ENCODE measurements at places on chromosomes 2 and 18.
A peak's percentile ranks its signal among the peaks of the same experiment; 100 is the strongest.

GRCh38 chr2:120880381-120880780 lies 144.7 kb downstream of the GLI2 start:
- no peak for DNase-seq

DNA sequence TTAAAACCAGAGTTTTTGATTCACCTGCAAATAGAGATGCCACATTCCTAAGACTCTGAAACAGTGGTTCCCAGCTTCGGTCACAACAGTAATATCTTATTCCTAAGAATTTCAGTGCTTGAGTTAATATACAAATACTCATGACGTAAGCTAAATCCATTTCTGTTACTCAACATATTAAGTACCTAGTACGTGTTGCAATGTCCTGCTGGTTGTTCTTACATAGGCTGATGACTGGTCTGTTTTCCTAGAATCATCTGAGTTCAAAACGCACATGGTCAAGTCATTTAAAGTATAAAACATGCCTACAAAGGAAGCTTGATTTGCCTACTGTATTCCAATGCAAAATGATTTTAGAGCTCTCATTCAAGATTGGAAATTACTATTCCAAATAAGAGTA lies 7.2 kb downstream of the NCL start:
- DNase-seq, result no peak

DNA sequence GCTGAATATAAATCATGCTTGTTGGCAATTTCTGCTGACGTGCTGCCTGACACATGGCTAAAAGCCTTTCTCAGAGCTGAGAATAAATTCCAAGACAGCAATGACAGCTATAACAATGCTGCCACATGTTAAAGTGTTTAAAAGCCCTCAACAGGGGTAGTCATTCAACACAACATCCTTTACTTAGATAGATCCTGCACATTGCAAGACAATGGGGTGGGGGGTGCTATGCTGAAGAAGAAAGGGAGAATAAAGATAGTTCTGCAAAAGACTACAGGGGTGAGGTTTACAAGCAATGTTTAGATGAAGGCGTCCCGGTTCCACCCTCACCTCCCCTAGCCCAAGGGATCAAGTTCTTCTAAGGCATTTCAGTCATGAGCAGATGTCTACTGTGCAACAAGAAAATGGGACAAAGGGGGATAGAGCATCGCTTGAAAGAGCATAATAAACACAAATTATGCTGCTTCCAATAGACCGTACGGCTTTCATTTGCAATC lies 291.0 kb upstream of the ACVR2A start:
- no peak for DNase-seq

- no peak for DNase-seq
These were observed 280.9 kb downstream of the RPRM start for GRCh38 chr2:153197402-153198386.

DNA sequence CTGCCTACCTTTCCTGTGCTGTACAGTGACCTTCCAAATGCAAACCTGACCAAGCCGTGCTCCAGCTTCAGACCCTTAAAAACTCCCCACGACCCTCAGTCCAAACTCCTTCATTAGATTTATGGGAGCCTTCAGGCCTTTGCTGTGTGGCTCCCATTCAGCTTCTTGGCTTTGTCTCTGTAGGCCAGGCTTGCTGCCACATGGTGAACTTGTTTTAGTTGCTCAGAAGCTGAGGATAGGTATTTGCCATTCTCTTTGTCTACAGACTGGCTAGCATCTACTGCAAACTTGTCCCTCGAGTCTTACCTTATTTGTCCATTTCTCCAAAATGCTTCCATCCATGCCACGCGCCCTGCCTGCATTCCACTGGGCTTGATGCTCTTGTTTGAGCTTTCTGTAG lies 49.1 kb downstream of the SOX11 start:
- no peak for DNase-seq

DNA sequence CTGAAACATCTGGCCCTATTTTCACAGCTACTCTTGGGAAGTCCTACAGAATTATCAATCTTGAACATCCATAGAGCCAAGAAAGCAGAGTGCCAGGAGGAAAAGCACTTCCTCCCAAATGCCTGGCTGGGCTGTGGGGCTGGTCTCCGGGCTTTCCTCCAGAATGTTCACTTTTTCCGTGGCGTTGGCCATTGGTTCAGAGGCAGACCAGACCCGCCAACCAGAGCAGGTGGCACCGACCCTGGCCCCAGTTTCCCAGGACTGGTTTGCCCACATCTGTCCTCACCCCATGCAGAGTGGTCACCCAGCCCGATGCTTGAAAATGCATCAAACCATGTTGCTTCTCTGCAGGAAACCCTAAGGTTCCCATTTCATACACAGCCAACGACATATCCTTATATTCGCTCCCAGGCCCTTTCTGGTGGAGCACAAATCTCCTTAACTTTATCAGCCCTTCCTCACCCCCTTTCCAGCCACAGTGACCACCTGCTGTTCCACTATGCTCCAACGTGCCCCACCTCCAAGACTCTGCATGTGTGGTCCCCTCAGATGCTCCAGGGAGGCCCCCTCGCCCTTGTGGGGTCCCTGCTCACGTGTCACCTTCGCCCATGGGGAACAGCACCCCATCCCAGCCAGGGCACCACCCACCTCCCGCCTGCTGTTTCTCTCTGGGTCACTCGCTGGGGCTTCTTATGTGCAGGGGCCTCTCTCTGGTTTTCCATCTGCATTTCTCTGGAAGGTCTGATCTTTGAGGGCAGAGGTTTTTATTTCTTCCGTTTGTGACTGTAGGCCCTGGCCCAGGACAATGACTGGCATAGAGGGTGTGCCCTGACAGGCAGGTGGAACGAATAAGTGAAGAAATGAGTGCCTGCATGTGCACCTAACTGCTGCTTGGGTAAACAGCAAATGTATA lies 92.9 kb downstream of the PXDN start:
- DNase-seq, result no peak

DNA sequence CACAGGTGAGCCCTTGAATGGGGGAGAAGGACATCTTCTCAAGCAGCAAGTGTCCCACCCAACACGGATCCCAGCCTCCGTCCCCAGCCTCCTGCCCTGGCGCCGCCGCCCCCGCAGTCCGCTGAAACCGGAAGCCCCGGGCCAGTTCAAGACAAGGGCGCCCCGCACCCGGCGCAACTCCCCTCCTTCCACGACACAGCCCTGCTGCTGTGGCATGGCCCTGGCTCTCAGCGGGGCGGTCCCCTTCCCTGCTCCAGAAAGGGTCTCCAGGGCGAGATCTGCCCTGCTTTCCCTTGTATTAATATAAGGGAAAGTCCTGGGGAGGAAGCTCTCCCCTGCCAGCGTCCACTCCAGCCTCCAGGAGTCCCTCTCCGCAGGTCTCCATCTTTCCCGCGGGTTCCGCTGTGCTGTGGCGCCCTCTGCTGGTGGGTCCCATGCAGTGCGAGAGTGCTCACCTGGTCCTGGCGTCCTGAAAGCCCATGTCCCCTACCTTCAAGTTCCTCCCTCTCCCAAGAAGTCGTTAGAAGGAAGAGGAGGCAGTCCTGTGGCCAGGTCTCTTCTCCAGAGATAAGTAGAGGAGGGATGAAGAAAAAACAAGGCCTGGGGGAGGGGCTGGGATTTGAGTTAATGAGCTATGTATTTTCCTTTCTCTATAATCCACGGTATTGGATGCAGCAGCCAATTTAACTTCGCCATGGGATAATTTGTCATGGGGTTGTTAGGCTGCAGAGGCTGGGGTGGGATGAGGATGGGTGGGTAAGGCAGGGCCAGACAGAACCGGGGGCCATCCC lies 176.0 kb downstream of the SMAD2 start:
- no peak for DNase-seq

DNA sequence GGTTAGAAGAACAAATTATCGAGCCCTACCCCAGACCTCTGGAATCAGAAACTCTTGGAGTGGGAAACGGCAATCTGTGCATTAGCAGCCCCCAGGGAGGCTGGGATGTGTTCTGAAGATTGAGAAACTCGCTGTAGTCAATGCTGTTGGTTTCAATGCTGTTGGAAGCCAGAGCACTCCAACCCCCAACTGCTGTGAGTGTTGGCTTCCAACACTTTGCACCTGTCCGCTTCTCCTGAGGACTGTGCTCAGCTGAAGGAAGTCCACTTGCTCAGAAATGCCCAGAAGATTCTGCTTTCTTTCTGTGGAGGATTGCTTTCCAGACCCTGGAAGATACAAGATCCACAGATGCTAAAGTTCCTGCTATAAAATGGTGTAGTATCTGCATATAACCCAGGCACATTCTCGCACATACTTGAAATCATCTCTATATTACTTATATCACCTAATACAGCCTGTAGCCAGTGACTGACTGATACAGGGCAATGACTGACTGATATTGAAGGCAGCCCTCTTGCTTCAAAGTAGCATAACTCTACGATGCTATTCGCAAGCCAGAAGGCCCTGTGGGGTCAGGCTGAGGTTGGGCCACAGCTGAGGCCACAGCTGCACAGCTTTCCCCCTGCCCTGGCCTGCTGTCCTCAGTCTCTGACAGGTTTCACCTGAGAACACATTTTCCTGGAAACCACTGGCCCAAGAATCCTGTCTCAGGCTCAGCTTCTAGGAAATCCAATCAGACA lies 757.7 kb upstream of the ID2 start:
- DNase-seq, result no peak

DNA sequence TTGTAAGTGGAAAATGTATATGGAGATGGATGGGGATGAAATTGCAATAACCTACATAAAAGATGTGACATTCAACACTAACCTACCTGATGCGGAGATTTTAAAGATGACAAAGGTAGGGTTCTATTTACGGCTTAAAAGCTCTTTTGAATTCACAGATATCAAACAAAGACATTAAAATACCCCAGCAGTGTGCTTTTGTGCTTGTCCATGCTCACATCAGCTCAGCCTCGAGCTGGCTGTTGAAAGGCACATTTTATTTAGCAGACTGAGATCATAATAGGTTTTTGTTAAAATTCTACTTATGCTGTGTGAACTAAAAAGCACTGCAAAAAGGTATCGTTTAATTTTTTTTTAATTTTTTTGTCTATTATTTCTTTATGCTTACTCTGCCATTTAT lies 96.0 kb upstream of the CDCA7 start:
- no peak for DNase-seq

- DNase-seq, result no peak
These were observed 157.3 kb downstream of the CDCA7 start for GRCh38 chr2:173511942-173512341.

- DNase-seq, result no peak
These were observed 63.9 kb downstream of the NCAPH start for GRCh38 chr2:96399342-96400048.

GRCh38 chr18:41938445-41938844 lies 16.6 kb upstream of the PIK3C3 start:
- DNase-seq, result no peak

GRCh38 chr2:233519787-233520611 lies 46.6 kb downstream of the USP40 start:
- no peak for DNase-seq

- no peak for DNase-seq
These were observed 135.8 kb upstream of the LTBP1 start for GRCh38 chr2:32810909-32811495.

- no peak for DNase-seq
These were observed 135.0 kb downstream of the SCG2 start for GRCh38 chr2:223467196-223467595.

DNA sequence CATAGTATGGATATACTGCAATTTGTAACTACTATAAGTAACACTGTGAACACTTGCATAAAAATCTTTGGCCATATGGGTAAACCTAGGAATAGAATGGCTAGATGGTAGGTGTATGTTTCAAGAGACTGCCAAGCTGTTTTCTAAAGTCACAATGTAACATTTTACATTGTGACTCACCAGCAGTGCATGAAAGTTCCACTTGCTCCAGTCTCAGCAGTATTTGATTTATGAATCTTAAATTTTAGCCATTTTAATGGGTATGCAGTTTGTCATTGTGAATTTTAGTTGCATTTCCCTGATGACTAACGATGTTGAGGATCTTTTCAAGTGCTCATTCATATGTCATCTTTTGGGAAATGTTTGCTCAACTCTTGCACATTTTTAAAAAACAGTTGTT lies 86.1 kb downstream of the FARSB start:
- DNase-seq, result no peak

DNA sequence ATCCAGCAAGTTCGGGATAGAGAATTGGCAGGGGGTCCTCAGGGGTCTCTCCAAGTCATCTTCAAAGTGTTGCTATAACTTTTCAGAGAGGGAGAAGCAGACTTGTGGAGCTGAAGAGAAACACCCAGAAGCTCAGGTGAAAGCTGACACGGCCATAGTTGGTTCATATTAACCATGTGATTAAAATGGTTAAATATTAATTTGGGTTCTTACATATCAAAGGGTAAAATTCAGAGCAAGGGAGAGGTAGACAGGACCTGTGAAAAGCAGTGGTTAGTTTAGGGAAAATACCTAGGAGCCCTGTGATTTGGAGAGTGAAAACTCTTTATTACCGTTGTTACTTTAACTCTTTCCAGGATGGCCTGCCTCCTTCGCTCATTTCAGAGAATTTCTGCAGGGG lies at the start of gene UGT1A6:
UGT1A6 (plus strand) TSS at position 243 of the 400 bp plus-strand sequence; CDS start at position 358, 115 bp downstream.
- no peak for DNase-seq

DNA sequence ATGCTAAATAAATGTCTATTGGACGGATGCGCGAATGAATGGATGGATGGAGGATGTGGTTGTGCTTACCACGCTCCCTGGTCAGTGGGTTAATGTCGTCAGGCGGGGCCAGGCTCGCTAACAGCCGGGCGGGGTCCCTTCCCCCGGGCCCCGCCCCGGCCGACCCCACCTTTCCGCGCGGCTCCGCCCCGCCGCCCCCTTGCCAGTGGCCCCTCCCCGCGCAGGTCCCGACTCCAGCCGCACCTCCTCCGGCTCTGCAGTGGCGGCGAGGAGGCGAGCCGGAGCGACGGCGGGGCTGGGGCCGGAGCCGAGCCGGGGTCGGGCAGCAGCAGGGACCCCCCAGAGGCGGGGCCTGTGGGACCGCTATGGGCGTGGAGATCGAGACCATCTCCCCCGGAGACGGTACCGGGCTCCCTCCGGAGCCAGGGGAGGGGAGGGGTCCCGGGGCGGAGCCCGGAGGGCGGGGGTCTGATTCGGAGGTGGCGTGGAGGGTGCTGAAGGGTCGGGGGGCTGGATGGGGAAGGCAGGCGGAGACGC lies at the start of gene FKBP1B:
FKBP1B (plus strand) TSS at position 257 of the 537 bp plus-strand sequence; CDS start at position 366, 109 bp downstream.
- peak; percentile 56 for DNase-seq

- no peak for DNase-seq
These were observed 16.2 kb downstream of the DOCK10 start for GRCh38 chr2:225025917-225026571.

Data from renal pelvis (tissue), 12 donors.